Activated CD4-positive, alpha-beta T cell treated with anti-CD3 and anti-CD28 coated beads, Interleukin-2, Interleukin-4, amounts not matched to agents 100 ng/mL and 50 ng/mL, durations not matched to agents 16 hours and 8 hours (primary cell): ENCODE measurements at places on chromosomes 7 and 10.
A peak's percentile ranks its signal among the peaks of the same experiment; 100 is the strongest.

- no peak for DNase-seq
These were observed 96.1 kb downstream of the NKX6-2 start for GRCh38 chr10:132689721-132690360.

DNA sequence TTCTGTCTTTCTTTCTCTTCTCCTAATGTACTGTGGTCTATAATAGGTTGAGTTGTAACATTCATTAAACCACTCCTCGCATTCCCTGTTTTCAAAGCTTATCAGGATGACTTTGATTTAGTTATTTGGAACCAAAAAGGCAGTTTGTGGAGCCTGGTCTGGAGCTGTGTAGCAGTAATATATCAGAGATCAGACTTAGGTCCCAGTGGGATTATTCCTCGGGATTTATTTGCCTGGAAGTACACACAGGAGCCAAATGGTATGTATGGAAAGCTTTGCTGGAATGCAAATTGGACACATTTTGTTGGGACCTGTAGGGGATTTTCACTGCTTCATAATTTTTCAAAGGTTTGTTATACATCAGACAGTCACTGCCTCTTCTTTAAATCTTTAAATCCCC is 40.9 kb downstream of the GBF1 start:
- DNase-seq = no peak

- DNase-seq = no peak
These were observed 50.9 kb downstream of the DGKB start for GRCh38 chr7:14851610-14852009.

GRCh38 chr7:47548546-47548945 is 33.4 kb downstream of the TNS3 start:
- no peak for DNase-seq

GRCh38 chr10:3791974-3792633 is 7.1 kb upstream of the KLF6 start:
- DNase-seq = no peak

DNA sequence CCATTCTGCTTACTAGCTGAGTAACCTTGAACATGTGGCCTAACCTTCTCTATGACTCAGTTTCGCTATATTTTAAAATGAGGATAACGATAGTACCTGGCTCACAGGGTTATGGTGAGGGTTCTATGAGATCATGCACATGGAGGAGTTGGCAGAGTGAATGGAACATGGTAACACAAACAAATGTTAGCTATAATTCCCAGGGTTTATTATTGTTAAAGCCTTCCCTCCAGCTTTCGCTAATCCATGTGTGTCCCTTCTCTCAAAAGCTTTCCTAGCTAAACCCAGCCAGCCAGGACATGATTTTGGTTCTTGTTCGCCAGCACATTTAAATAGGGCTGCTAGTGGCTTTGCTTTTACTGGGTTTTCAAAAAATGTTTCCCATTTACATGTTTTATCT is 361.0 kb upstream of the NFE2L3 start:
- DNase-seq = no peak

DNA sequence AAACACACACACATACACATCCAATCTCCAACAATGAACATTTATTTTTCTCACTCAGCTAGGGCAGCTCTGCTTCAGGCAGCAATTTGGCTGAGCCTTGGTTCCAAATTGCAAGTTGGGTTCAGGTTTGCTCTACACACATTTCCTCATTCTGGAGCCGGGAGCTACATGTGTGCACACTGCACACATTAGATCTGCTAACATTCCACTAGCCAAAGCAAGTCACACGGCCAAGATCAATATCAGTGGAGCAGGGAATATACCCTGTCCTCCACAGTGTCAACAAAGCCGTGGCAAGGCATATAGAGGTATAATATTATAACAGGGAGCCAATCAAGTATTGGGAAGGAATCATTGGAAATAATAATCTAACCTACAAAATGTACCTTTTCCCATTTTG is 57.5 kb upstream of the PPP1R3C start:
- DNase-seq = no peak

- DNase-seq = no peak
These were observed 269.3 kb upstream of the TEX47 start for GRCh38 chr7:89064831-89065230.

- peak; percentile 18 for DNase-seq
These were observed 59.8 kb downstream of the CSGALNACT2 start for GRCh38 chr10:43197834-43198681.

- no peak for DNase-seq
These were observed 21.3 kb downstream of the MSRB2 start for GRCh38 chr10:23116486-23117205.

DNA sequence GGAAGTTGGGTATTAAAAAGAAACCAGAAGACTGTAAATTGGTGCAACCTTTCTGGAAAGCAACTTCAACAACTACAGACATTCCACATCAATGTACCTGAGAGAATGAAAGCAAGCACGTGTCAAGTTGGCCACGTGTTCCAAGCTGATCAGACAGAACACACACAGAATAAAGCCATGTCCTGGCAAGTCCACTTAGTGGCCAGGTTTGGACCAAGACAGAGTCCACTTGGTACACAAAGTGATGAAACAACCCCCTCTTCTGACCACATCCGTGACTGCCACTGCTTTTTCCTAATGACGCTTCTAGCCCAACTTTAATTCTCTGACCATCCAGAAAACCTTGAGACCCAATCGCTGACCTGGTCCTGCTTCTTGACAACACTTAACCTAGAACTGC is 109.4 kb downstream of the ABLIM1 start:
- DNase-seq = no peak

GRCh38 chr10:31769564-31769963 is 159.1 kb downstream of the ARHGAP12 start:
- DNase-seq = no peak

- DNase-seq = no peak
These were observed 7.4 kb downstream of the CREB5 start for GRCh38 chr7:28419716-28420115.

GRCh38 chr10:132477066-132477397 is 60.6 kb upstream of the INPP5A start:
- DNase-seq = no peak

DNA sequence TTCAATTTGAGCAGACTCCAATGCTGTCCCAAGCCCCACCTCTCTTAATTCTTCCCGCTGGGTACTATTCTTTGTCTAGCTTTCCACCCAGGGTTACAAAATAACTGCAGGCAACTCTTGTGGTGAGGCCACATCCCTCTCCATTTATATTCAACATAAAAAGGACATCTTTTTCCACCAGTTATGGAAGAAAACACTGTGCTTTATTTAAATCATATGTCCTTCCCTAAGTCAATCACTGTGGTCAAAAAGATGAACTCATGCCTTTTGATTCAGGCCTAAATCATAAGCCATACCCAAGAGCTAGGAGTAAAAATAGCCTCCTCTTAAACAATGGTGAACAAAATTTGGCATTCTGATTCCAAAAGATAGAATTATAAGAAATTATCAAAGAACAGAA is 386.0 kb downstream of the SEMA3D start:
- DNase-seq = no peak

- peak; percentile 20 for DNase-seq
These were observed 259.8 kb downstream of the GLI3 start for GRCh38 chr7:41977151-41977651.

- no peak for DNase-seq
These were observed 33.8 kb upstream of the PRLHR start for GRCh38 chr10:118629211-118629610.

DNA sequence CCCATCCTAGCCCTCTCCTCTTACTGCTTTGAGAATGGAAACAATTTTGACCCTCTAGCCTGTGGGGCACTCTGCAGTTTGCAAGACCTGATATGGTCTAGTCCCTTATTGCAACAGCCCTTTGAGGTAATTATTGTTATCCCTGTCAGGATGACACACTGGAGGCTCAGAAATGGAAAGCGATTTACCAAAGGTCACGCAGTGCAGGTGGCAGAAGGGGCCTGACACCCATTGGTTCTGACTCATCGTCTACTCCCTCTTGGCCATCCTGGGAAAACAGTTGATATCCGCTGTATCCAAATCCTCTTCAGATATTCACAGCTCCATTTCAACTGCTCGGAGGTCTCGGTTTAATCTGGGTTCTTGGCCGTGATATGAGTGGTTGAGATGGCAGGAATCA is 44.7 kb upstream of the AQP1 start:
- no peak for DNase-seq

DNA sequence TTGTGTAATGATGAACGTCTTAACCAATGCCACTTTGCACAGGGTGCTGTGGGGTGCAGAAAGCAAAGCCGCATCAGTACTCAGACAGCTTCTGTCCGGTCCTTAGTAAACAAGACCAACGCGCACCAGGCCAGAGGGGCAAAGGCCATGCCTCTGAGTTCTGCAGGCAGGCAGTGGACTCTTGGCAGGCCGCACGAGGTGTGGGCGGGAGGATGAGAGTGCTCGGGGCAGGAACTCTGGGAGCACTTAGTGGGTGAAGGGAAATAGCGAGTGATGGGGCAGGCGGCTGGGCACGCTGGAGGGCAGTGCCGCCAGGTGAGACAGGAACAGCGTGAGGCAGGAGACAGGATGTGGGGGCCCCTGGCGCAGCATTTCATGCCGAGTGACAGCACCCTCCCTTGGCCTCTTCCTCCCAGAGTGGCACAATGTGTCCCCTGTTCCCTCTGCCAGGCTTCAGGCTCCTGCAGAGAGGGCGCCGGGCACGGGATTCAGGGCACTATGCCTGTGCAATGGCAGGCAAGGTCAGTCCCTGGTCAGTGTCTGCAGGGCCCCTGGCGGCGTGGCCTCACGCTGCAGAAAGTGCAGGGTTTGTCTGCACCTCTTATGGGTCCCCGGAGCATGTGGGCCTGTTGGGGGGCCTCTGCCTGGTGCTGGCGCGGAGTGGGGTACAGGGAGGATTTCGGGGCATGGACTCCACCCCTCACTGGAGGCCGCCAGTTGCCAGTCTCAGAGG is 60.4 kb downstream of the VIPR2 start:
- no peak for DNase-seq

- peak; percentile 14 for DNase-seq
These were observed 188.6 kb downstream of the ZNF365 start for GRCh38 chr10:62562795-62563194.

DNA sequence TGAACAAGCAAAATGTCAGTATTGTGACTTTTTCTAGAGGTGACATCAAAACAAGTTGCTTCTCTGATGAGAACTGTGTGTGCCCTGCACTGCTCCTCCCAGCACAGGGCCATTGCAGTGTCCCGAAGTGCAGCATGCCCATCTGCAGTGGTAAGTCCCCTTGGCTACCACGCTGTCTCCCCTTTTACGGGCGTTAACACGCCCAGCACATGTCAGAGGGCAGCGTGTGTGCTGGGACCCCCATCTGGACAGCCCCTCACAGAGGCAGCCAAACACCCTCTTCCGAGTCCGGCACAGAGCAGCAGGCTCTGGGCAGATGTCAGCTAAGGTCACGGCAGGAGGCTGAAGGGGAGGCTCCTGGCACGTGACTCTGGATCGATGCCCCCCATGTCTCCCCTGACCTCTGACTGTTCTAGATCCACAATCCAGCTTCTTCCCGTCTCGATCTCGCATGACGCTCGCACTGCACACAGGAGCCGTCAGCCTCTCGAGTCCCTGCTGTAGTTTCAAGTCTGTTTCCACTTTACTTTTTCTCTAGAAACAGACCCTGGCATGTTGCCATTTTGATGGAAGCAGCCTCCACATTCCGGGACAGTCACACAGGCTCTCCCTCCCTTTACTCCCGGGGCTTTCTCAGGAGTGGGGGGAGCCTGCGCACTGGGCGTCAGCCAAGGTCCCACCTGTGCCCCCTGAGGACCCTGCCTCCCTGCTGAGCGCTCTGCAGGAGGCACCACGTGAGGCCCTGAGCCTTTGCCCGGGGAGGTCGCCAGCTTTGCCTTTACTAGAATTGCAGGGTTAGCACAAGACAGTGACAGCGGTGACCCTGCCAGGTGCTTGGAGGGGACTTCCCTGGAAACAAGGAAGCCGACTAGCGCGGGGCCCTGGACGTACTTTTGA is 133.8 kb downstream of the TCERG1L start:
- DNase-seq = no peak

DNA sequence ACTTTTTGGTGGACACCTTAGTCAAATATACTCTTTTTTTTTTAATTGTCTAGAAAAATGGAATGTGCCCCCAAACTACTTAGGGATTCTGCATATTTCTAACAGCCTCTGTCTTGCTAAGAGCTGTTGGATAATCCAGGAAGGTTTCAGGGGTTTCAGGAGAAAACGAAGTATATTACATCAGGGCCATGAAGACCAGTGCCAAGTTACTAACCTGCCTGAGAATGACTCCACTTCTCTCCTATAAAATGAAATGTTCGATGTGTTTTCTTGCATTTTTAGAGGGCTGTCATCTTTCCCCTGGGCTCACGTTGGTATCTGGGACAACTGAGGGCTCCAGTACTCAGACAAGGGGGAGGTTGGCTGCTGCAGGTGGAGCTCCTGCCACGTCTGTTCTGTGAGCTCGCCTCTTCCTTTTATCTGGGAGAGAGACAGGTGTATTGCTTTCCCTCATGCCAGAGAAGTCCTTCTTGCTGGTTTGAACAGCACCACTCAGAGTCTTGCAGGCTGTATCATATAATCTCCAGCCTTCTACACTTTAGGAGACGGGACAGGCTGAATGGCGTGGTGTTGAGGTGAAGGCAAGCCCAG is 71.3 kb downstream of the CAMK1D start:
- no peak for DNase-seq

- no peak for DNase-seq
These were observed 199.9 kb downstream of the EVX1 start for GRCh38 chr7:27442455-27442854.

GRCh38 chr7:14336256-14336655 is 346.8 kb upstream of the ETV1 start:
- no peak for DNase-seq

- DNase-seq = no peak
These were observed 520.2 kb downstream of the PTPRN2 start for GRCh38 chr7:158067219-158067930.

- DNase-seq = no peak
These were observed 81.0 kb upstream of the INSIG1 start for GRCh38 chr7:155216475-155217272.
